Thoracic aorta (tissue), 2 donors: ENCODE measurements at places on chromosomes 3 and 15.

DNA sequence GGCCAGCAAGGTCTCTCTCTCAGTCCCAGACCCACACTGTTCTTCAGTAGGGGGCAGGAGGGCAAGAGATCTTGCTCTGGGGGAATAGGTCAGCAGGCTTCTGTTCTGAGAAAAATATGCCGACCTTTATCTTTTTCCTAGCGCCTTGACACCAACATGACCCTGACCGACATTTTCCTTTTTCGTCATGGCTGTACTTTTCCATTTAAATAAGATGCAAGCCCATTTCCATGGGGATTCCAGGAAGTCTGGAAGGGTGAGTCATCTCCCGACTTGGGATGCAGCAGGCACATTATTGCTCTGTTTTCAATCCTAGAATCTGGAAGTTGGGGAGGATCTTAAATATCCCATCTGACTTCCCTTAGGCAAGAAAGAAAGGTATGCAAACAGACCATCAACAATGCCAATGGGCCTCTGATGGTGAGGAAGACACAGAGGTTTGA, 261.5 kb upstream of the LRTM1 start:
- no peaks in the 10 kb centered on the region for H3K27me3 ChIP-seq
- H3K4me1 ChIP-seq = no peaks in the 10 kb centered on the region
- no peak for DNase-seq
- no peak overlapping the region for H3K4me3 ChIP-seq

DNA sequence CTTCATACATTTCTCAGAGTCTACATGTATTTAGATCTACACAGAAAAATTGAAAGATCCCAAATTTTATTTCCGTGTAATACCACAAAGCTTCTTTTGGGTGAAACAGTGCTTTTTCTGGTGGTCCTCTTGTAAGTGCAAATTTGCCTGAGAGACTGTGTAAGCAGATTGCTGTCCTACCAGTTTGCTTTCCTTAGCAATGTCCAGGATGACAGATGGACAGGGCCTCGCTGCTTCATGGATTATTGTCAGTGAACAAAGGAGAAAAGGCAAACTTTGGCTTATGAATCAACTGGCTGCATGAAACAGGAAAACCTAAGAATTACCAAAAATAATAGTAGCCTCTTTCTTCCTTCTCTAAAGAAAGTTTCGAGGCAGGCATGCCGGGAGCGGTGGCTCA, 82.6 kb upstream of the UBE2E1 start:
- H3K4me3 ChIP-seq = no peak overlapping the region
- H3K36me3 ChIP-seq = no peaks in the 10 kb centered on the region
- H3K27ac ChIP-seq = no peak overlapping the region
- no peak for DNase-seq

DNA sequence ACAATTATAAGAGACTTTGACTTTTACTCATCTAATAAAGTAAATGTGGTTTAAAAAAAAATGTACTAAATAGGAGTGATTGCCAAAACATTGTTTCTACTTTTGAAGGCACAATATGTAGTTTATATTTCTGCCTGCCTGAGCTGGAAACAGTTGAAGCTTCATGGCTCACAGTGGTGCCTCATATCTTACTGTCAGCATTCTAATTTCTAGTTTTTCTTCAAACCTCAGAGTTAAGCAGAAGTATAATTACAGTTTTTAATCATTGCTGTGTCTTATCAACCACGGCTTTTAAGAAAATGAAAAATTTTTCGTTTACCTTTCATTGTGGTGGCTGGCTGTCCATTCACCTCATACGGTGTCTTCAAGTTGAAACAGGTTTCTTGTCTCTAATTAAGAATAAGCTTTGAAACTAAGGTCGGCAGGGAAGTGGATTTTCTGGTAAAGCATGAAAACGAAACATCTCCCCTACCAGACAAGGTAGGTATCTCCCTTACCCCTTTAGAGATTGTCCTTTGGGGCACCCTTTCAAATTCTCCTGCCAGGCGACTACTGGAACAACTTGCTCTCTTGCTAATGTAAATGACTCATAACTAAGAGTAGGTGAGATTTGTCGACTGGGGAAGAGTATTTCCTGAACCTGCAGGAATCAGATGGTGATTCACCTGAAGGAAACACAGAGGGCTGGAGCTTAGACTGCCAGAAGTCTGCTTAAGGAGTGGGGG, at the start of gene GPR87:
TSS of gene GPR87 (minus strand) at position 554 of the 725 bp plus-strand sequence. CDS start 16,720 bp downstream, outside the sequence.
- H3K27ac ChIP-seq = no peak within 1 kb of the TSS
- DNase-seq = no peak
- H3K4me1 ChIP-seq = no peaks in the 10 kb centered on the region
- no peaks in the 10 kb centered on the region for H3K36me3 ChIP-seq
- H3K4me3 ChIP-seq = no peak within 1 kb of the TSS

GRCh38 chr15:73485372-73485771, 42.4 kb downstream of the REC114 start:
- DNase-seq = no peak
- H3K4me3 ChIP-seq = no peak overlapping the region
- no peaks in the 10 kb centered on the region for H3K27me3 ChIP-seq

DNA sequence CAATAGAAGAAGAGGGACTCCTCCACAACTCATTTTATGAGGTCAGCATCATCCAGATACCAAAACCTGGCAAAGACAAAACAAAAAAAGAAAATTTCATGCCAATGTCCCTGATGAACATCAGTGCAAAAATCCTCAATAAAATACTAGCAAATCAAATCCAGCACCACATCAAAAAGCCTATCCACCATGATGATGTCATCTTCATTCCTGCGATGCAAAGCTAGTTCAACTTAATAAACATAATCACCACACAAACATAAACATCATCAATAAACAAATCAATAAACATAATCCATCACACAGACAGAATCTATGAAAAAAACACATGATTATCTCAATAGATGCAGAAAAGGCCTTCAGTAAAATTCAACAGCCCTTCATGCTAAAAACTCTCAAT, 342.1 kb downstream of the RSL24D1 start:
- H3K4me1 ChIP-seq = no peaks in the 10 kb centered on the region
- H3K4me3 ChIP-seq = no peak overlapping the region
- DNase-seq = no peak
- H3K27me3 ChIP-seq = no peaks in the 10 kb centered on the region
- H3K27ac ChIP-seq = no peak overlapping the region

DNA sequence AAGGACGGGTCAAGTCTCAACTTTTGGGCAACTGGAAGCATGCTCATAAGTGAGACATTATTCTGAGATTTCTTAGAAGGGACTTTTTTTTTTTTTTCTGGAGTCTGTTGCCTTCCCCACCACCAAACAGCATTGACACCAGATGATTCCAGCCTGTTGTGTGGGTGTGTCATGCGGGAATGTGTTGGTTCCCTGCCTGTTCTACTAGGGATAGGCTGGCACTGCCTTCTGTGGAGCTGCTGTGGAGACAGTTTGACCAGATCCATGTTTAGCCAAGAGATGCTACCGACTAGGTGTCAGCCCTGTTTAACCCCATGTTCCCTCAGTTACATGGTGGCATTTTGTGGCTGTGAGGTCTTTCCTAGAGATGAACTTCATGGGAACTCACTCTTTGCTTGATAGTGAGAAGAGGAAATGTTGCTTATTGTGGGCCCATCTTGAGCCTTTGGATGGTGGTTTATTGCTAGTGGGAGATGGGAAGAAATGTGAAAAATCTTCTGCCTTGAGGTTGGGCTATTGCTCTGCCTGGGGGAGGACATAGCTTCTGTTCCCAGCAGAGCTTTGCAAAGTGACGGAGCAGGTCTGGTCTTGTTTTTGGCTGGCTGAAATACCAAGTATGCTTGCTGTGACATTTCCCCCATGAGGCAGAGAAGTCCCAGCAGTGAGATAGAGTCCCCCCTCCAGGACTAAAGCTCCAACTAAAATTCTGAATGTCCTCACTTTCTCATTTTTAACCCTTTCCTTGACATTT, 31.3 kb downstream of the TRAK1 start:
- no peak overlapping the region for H3K27ac ChIP-seq
- peaks cover 9% of the 10 kb centered on the region for H3K36me3 ChIP-seq
- no peak for DNase-seq
